ENCODE measurements at places on chromosomes 5 and 9.
A peak's percentile ranks its signal among the peaks of the same experiment; 100 is the strongest.

DNA sequence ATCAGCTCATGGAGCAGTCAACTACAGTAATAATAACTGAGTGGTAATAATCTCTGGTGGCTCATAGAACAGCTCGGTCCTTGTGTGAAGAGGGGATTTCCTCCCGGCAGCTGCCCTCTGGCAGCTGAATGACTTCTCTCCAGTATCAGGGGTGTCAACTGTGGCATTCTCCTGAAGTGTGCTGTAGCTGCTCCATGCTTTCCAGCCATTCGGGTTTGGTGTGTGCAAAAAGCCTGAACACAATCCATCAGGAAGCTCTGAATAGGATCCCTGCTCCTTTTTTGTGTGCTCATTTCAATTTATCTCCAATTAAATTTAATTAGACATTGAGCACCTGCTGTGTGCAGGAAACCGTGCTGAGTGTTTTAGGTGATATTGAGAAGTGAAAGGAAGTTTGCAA is 59.8 kb upstream of the BARX1 start:
- no peak for DNase-seq

GRCh38 chr9:136806631-136807201 is 1.0 kb upstream of the RABL6 start:
- DNase-seq = no peak

GRCh38 chr9:124349675-124350493 is 65.4 kb downstream of the PSMB7 start:
- DNase-seq = no peak

- DNase-seq = no peak
These were observed 24.1 kb downstream of the TENT4A start for GRCh38 chr5:6737043-6737941.

- DNase-seq = no peak
These were observed 452.5 kb downstream of the EBF1 start for GRCh38 chr5:158647264-158647663.

- no peak for DNase-seq
These were observed 7.6 kb upstream of the GBGT1 start for GRCh38 chr9:133171161-133171961.

DNA sequence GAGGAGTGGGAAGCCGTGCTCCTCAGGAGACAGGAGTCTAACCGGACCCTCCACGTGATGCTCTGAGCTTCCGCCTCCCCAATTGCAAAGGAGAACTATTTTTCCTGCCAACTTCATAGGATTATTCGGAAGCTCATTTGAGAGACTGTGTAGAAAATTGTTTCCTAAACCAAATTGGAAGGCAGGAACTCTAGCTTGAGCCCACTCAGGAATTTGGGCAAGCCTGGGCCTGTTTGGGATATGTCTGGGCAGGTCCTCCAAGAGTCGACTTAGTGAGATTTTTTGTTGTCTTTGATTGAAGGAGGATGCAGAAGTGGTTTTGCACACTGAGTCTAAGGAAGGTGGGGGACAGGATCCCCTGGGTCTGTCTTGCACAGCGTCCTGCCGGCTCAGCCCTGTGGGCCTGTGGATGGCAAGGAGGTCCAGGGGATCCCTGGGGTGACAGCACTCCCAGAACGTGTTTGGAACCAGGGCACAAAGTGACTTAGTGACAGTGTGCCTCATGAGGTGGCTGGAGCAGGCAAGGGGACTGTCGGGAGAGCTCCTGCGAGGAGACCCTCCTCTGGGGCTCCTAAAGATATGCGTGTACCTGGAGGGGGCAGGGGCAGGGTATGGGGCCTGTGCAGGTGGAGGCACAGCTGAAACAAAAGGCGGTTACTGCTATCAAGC is 283.3 kb downstream of the NSG2 start:
- no peak for DNase-seq

- no peak for DNase-seq
These were observed 66.0 kb upstream of the PTPRD start for GRCh38 chr9:10678790-10679189.

DNA sequence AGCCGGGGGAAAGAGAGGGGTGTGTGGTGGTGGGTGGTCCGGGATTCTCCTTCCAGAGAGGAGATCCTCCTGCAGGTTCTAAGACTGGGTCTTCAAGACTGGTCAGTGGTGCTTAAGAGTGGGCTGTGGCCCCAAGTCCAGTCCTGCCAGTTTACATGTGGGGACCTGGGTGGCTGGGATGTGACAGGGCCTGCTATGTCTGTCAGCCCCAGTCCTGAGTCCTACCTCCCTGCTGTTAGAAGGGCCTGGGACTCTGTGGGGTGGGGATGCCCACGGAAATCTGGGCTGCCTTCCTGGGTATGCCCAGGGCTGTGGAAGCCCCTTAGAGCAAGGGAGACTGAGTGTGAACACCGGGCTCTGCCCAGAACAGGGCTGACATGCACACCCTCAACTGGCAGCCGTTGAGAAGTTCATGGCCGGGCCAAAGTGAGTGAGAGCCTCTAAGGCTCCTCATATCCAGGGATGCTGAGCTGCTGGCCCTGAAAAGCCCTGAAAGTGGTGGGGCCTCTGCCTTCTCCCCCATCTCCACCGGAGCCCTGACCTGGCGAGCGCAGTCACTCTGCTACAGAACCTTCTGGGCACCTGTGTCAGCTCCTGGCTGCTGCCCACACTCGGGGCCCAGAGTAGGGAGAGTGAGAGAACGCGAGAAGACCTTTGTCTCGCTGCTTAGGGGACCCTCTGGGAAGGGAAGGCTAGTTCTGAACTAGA is 1.7 kb downstream of the PHF2 start:
- DNase-seq = no peak

- no peak for DNase-seq
These were observed 15.5 kb upstream of the SLC36A3 start for GRCh38 chr5:151318850-151319732.

GRCh38 chr5:43008363-43009153 is 31.6 kb downstream of the ANXA2R start:
- DNase-seq = peak; percentile 87

GRCh38 chr5:60457233-60457632 is 242.7 kb downstream of the DEPDC1B start:
- no peak for DNase-seq

GRCh38 chr5:157362982-157363381 is 97.0 kb upstream of the NIPAL4 start:
- no peak for DNase-seq

DNA sequence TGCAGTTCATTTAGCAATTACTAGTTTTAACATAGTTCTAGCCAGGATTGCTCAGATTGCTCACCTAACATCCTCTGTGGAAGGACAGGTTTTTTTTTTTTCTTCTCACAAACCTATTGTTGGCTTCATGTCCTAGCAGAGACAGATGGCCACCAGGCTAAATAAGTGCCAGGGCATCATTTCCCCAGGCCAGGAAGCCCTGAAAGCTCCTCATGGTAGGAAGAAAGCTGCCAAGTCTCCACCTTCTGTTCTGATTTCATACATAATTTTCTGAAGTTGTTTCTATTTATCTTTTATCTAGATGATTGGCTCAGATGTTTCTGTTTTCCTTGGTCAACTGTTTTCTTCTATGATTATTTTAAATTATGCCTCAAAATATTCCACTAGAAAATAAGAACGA is 31.0 kb downstream of the EFCAB9 start:
- no peak for DNase-seq

DNA sequence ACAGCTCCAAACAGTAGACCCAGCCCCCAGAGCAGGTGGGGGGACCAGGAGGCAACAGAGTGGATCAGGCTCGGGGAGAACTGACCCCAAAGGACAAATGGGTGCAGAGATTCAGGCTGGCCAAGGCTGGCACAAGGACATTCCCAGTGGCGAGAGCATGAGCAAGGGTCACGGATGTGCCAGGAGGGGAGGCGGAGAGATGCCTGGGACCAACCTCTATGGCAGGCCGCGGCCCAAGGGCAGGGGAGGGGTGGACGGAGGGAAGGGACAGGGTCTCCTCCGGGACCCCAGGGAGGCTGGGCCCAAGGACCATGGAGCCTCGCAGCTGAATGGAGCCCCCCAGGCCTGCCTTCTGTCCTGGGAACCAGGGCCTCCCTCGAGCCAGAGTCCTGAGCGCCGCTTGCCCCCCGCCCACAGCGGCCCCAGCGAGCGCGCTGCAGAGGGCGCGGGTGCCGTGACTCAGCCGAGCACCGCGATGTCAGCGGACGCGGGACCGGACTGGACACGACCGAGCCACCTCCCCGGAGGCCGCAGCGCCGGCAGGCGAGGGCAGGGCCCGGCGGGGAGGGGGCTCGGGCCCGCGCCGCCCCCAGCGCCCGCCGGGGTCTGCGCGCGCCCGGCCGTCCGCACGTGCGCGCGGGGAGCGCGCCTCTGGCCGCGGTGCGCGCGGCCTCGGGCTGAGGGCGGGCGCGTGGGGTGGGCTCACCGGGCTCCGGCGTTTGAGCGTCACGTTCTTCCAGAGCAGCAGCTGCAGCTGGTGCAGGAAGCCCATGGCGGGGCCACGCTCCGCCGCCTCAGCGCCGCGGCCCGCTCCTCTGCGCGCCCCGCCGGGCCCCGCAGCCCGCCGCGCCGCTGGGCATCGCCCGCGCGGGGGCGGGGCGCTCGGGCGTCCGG is at the start of gene ABCA2:
Gene ABCA2 (minus strand): TSS at position 869 of the 894 bp plus-strand sequence. CDS start 97 bp downstream, at position 772.
- no peak for DNase-seq

GRCh38 chr9:114910541-114910940 is 19.9 kb downstream of the TNFSF8 start:
- DNase-seq = no peak

DNA sequence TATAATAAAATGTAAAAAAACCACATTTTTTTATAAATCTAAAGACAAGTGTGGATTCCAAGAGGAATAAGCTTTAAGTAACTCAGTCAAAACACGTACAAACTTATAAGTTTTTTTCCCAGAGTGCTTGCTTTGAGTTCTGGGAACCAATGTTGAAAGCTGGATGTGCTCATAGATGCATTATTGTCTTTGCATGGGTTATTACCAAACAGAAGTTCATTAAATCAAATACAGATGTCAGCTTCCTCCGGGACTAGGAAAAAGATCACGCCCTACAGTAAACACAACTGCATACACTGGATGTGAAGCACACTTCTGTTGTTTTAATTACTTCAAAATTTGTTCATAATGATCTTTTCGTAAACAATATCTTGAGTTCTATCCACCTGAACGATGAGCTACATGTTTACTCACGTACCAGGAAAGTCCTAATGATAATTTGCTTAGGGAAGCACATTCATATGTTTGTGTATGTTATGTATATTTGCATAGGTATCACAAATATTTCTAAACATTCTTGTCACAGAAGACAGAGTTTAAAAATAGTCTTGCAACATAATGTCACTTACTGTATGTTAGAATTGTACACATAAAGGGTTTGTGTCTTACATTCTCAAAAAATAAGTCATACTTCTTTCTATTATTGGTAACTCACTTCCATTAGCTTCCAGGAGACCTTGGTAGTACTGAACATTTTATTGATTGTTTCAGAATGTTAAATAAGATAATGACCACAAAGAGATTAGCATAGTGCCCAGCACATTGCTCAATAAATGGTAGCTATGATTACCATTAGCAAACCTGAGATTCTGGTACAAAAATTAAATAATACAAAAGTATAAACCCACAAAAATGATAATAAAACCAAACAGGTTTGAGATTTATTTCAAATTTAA is 427.4 kb downstream of the CETN3 start:
- no peak for DNase-seq
